ENCODE measurements at places on chromosomes 1 and 21.

- DNase-seq = no peak
Observed at GRCh38 chr1:174032671-174033222, 10.6 kb upstream of the RC3H1 start.

DNA sequence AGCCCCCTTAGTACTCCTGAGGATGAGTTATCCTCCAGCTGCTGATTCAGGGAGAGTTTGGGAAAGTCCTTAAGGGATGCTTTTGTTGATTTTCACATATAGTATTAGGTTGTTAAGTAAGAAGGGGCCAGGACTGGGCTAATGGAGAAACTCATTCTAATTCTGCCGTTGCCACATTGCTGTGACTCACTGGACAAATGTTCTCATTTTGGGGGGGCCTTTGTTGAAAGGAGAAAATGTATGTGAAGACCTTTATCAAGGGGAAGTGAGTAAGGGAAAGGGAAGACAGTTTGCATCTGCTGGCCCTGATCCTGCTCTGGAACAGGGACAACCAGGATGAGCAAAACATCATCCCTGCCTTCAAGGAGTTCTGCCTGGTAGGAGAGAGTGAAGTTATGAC is 123.2 kb upstream of the FGGY start:
- no peak for DNase-seq

- no peak for DNase-seq
Observed at GRCh38 chr1:30765556-30766434, 8.2 kb upstream of the LAPTM5 start.

GRCh38 chr1:15249081-15249480 is 2.1 kb downstream of the FHAD1 start:
- DNase-seq = peak; percentile 18

DNA sequence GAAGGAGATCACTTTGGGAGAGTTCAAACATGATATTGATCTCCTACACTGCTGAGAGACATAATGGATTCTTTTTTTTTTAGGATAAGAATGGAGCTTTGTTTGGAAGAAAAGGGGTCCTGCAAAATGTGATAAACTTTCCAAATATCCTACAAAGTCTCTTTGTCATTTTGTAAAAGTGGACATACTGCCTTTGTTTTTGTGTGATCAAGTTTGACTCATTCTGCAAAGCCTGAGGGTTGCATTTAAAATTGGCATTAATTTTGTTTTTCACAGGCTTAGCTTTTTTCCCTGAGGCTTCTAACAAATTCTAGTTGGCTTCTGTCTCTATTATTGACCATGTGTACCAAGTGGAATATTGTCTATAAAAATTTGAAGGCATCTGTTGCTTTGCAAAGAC is 113.2 kb downstream of the AK5 start:
- DNase-seq = no peak

- no peak for DNase-seq
Observed at GRCh38 chr1:66415281-66415680, 118.7 kb upstream of the SGIP1 start.

- no peak for DNase-seq
Observed at GRCh38 chr1:40183055-40183710, 22.0 kb downstream of the RLF start.

DNA sequence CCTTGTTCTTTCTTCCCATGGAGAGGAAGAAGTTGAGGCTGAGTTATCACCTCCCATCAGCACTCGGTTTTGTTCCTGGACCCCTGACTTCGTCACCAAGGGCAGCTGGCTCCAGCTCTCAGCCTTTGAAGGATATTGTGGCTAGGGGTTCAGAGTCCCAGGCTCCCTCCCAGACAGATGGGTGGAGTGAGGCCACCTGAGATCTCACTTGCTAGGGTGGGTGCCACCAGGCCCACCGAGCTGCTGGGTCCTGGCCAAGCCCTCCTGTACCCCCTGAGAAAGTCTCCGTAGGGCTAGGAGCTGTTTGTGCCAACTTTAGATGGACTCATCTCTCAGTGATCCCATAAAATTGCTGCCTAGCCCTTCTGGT is 6.9 kb downstream of the MX2 start:
- no peak for DNase-seq

GRCh38 chr1:227314014-227314848 is 4.1 kb downstream of the CDC42BPA start:
- no peak for DNase-seq

GRCh38 chr1:230186003-230186863 is 119.2 kb downstream of the GALNT2 start:
- DNase-seq = no peak

GRCh38 chr21:28283641-28284490 is 708.8 kb downstream of the LTN1 start:
- no peak for DNase-seq

- DNase-seq = no peak
Observed at GRCh38 chr1:176850871-176851270, 313.6 kb downstream of the ASTN1 start.

- no peak for DNase-seq
Observed at GRCh38 chr1:177210071-177210470, 39.3 kb downstream of the BRINP2 start.

- DNase-seq = peak; percentile 48
Observed at GRCh38 chr1:160641323-160642280, 5.2 kb downstream of the SLAMF1 start.

- DNase-seq = no peak
Observed at GRCh38 chr1:159170639-159171038, 776 bp upstream of the CADM3 start.

DNA sequence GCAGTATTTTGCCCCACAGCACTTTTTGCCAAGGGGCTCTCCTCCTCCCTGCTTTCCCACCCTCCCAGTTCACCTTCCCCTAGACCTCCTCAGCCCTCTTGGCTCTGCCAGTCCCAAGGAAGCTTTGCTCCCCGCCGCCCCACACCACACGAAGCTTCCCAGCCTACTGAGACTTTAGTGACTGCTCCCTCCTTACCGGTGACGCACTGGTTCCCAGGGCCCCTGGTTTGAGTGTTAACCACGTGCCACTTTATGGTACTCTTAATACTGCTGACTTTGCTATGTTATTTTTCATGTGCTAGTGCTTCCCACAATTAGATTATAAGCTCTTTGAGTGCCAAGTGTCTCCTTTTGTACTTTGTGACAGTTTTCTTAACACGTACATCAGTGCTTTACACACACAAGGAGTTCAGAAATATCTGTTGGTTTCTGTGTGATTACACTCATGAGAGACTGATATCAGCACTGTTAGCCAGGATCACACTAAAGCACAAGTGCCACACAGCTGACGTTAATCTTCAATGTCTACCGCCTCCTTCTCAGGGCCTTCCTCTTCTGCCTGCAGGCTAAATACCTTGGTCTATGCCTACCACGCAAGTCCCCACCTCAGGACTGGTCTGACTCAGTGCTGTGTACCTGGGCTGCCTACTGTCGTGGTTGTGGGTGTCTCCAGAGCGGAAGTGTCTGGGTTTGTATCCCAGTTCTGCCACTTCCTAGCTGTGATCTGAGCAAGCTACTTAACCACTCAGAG is 61.0 kb downstream of the DNTTIP2 start:
- no peak for DNase-seq

- DNase-seq = no peak
Observed at GRCh38 chr1:41868241-41868998, 50.3 kb downstream of the HIVEP3 start.

DNA sequence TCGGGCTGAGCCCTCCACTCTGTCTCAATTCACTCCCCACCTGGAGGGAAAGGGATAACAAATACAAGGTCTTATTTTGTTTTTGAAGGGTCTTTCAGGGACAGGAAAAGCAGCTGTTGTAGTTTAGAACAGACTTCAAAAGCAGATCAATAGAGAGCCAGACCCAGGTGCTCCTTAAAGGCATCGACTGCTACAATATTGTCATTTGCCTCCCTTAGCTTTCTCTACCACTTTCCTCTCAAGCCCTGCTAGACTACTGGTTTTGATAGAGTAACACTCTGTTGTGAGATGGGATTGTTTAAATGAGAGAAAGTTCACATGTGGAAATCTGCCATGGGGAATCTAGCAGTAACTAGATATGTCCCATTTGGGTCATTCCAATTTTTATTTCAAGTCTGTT is 24.0 kb downstream of the RGS7 start:
- DNase-seq = no peak

- DNase-seq = no peak
Observed at GRCh38 chr1:25033828-25034705, 104.0 kb upstream of the RUNX3 start.

- DNase-seq = no peak
Observed at GRCh38 chr1:204405988-204406387, 5.6 kb downstream of the PPP1R15B start.

DNA sequence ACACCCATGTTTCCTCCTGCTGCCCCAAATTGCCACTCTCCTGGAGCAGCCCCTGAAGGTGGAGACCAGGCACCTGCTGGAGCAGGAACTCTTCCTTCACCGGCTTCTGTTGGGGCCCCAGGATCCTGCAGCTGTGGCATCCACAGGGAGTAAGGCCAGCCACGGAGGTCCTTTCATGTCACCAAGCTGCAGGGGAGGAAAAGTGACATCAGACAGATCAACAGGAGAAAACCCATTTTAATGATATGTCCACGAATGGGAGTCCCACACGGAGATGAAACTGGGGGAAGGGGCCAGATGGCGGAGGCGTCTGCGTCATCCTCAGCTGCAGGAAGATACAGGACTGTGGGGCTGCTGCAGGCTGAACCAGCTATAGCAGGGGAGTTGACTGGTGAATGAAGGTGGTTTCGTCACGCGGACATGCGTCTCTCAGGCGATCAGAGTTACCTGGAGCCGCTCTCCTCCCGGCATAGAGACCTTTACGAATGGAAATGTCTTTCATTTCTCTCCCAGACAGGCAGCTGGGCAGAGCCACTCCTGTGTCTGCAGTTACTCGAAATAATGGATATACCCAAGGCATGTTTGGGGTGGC is 9.9 kb downstream of the TP73 start:
- no peak for DNase-seq

DNA sequence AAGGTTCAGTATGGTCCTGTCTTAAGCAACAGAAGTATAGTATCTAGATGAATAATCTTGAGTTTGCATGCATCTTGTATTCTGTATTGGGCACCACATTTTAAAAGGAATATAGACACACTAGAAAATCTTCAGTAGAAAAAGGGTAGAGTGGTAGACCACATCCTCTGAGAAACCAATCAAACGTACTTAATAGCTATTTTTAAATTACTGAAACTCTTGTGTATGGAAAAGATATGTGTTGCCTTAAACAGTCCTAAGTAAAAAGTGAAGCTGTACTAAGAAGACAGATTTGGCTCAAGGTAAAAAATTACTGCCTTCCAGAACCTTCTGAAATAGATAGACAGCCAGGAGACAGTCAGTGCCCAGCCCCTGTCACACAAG is 3.1 kb downstream of the CTXND2 start:
- no peak for DNase-seq

DNA sequence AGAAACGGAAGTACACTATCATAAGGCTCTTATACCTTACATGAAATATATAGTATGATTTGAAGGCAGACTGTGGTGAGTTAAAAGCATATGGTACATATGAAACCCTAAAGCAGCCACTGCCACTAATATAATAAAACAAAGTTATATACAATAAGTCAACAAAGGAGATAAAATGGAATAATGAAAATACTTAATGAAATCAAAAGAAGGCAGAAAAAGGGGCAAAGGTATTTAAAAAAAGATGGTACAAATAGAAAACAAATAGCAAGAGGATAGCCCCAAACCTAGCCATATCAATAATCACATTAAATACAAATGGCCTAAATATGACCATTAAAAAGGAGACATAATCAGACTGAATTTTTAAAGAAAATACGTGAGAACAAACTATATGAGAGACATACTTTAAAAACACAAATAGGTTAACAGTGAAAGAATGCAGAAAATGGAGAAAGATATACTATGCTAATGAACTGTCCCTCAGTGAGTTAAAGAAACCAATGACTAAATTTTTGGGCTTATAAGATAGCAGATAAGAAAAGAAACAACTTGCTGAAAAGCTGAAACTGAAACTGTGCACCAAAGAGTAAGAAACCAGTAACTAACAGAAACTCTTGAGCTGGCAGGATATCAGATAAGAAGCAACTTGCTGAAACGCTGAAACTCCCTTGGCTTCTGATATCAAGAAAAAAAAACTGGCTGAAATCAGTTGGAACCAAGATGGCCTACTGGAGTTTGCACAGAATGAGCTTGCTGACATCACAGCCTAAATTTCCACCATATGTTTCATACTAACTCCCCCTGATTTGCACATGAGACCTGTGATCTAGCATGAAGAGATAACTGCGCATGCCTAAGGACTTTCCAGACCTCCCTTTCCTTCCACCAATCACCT is 44.3 kb upstream of the IL10 start:
- no peak for DNase-seq

DNA sequence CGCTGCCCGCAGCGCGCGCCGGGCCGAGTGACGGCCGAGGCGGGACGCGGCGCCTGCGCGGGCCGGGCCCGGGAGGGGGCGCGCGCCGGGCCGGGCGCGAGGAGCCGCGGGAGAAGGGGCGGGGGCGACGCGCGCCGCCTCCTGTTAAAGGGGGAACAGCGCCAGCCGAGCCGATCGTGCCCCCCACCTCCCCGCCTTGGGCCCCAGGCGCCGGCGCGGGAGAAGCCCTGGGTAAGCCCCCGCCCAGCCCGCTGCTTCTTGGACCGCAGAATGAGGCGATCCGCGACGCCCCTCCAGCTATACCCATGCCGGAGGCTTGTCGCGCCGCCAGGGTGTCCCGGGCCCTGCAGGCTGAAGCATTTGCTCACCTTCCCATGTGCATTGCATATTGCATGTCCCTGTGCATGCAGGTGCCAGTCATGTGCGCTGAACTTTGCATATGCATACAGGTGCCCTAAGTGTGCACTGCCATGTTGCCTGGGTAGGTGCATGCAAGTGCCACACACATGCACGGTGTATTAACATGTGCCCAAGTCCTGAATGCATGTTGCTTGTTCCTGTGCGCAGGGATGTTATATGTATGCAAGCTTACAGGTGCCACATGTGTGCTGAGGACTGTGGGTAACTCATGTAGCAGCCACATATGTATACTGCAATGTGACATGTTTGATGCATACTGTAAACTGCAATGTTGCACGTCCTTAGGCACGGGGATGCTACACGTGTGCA is at the start of gene ADGRB2:
ADGRB2 (minus strand) TSS at position 29 of the 729 bp plus-strand sequence. CDS start 7,119 bp downstream, outside the sequence.
- no peak for DNase-seq

DNA sequence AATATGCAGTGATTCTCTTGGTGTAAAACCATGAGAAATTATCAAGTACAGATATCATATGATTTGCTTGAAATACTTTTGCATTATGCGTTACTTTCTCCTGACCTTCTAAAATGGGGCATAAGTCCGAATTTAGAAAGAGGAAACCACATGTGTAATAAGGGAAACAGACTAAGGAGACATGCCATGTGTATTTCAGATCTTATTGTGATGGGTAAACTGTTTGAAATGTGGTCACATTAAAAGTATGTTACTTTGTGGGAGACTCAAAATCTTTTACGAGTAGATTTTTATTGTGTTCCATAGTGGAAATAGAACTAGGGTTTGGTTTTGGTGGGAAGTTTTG is 173.0 kb downstream of the NFIA start:
- no peak for DNase-seq

DNA sequence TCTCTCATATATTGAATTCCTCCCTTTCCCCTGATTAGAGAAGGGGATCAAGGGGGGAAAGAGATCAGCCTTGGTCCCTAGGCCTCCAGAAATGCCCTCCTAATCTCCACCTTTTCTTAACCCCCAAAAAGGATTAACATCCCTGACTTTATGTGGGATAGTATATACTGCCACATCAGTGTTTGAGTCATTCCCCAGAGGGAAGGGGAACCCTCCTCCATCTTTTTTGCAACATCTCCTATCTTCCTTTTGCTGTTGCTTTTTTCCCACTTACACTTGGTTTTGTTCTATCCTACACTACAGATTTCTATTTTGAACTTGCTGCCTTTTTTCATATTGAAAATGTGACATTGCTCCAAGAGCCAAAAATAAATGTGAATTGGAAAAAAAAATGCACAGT is 65.4 kb upstream of the PODN start:
- DNase-seq = no peak

All from activated CD8-positive, alpha-beta memory T cell treated with anti-CD3 and anti-CD28 coated beads for 1 hour (primary cell).